Thyroid gland (tissue), 4 donors: ENCODE measurements at places on chromosomes 13 and 19. TPM values are rescaled to one million over a fixed set of nuclear protein-coding genes. Genes with fewer than 3 reads are reported as not detected.
A peak's percentile ranks its signal among the peaks of the same experiment; 100 is the strongest.

DNA sequence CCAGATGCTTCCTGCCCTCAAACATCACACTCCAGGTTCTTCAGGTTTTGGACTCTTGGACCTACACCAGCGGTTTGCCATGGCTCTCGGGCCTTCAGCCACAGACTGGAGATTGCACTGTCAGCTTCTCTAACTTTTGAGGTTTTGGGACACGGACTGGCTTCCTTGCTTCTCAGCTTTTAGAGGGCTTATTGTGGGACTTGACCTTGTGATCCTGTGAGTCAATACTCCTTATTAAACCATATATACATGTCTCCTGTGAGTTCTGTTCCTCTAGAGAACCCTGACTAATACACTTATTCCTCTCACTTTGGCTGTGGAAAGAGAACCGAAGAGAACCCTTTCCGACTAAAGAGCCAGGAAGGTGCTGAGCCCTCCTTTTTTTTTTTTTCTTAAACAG is 53.6 kb downstream of the LMO7 start:
- no peak for DNase-seq

DNA sequence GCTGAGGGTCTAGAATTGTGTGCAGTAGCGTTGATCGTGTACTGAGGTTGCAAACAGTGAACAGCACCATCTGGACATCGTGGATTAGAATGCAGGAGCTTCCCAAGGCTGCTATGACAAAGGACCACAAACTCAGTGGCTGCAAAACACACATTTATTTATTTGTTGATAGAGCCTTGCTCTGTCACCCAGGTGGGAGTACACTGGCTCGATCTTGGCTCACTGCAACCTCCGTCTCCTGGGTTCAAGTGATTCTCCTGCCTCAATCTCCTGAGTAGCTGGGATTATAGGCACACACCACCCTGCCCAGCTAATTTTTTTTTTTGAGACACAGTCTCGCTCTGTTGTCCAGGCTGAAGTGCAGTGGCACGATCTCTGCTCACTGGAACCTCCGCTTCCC is 2.3 kb upstream of the UHRF1 start:
- DNase-seq: no peak

- DNase-seq: peak; percentile 85
These were observed 1.1 kb upstream of the ZNF763 start for GRCh38 chr19:11963566-11964355.

PSG5 gene
- not detected for total RNA-seq

DNA sequence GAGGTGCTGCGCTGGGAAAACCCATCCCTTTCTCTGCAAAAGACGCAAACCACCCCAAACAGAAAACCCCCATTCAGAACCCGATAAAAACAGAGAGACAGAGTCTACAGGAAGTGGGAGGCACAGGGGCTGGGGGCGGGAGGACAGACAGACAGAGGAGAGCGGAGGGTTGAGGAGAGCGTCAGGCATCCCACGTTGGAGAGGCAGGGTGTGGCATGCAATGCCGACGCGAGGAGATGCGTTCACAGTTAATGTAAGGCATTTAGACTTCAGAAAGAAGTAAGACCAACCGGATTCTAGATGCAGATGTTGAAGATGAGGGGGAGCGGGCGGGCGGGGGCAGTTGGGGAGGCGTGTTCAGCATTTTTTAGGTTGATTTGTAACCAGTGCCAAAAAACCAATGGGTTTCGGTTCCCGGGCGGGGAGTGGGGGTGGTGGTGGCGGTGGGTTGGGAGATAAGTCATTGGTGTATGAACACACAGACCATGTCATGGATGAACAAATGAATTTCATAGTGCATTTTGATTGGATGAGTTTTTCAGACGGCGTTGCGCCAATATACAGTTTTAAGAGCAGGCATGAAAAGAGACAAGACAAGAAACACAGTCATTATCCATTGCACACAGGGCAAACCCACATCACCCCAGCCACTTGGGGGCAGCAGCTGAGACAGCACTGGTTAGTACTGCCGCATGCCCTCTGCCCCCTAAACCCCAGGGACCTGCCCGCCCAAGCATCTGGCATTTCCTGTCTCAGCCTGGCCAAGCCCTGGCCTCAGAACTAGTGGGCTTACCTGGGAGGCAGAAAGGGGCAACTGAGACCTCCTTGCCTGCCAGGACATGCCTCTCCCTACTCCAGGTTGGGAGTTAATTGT is 91.3 kb downstream of the IER2 start:
- no peak for DNase-seq

DNA sequence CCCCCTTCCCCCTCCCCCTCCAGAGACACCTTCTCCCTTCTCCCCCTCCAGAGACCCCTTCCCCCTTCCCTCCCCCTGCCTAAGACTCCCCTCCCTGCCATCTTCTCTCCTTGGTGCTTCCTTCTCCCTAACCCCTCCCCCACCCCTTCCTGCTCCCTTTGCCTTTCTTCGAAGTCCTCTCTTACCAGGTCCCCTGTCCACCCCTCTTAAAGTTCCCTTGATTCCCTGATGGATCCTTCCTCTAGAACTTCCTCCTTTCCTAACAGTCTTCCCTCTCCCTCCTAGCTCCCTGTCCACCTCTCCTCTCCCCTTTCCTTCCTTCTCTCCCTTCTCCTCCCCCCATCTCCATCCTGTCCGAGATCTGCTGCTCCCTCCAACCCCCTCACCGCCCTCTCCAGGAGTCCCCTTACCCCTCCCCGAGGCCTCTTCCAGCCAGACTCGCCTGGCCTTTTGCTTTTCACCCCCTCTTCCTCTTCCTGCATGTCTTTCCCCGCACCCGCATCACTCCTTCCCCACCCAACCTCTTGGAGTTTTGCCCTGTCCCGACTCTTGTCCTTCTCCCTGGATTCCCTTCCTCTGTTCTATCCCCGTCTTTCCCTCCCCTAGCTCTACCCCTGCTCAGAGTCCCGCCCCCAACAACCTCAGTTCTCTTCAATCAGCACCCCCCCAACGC is 3.1 kb downstream of the TNFSF9 start:
- DNase-seq: no peak

CEACAM5 gene
- total RNA-seq: 1.2 TPM

- no peak for DNase-seq
These were observed 98.8 kb downstream of the ING1 start for GRCh38 chr13:110812121-110812868.
